ENCODE measurements at places on chromosomes 2 and 18. TPM values are rescaled to one million over a fixed set of nuclear protein-coding genes. Genes with fewer than 3 reads are reported as not detected.

- no peaks in the 10 kb centered on the region for H3K27me3 ChIP-seq
- H3K36me3 ChIP-seq, result no peaks in the 10 kb centered on the region
- H3K27ac ChIP-seq, result no peak overlapping the region
- H3K4me3 ChIP-seq, result no peak overlapping the region
- no peak for DNase-seq
Measured at GRCh38 chr2:217047631-217048030, 187.8 kb upstream of the TNP1 start.

GRCh38 chr2:122491011-122491410 is 735.6 kb downstream of the TSN start:
- no peak overlapping the region for H3K27ac ChIP-seq
- H3K4me1 ChIP-seq, result no peaks in the 10 kb centered on the region
- no peak overlapping the region for H3K4me3 ChIP-seq
- no peaks in the 10 kb centered on the region for H3K27me3 ChIP-seq
- DNase-seq, result no peak
- H3K36me3 ChIP-seq, result no peaks in the 10 kb centered on the region

Gene KATNAL2
- total RNA-seq, result 5.9 TPM

- H3K4me3 ChIP-seq, result no peak overlapping the region
- H3K4me1 ChIP-seq, result no peaks in the 10 kb centered on the region
- no peaks in the 10 kb centered on the region for H3K27me3 ChIP-seq
- no peak overlapping the region for H3K27ac ChIP-seq
Measured at GRCh38 chr18:31711365-31712172, 27.2 kb upstream of the B4GALT6 start.

Gene TDRD15
- total RNA-seq, result not detected

DNA sequence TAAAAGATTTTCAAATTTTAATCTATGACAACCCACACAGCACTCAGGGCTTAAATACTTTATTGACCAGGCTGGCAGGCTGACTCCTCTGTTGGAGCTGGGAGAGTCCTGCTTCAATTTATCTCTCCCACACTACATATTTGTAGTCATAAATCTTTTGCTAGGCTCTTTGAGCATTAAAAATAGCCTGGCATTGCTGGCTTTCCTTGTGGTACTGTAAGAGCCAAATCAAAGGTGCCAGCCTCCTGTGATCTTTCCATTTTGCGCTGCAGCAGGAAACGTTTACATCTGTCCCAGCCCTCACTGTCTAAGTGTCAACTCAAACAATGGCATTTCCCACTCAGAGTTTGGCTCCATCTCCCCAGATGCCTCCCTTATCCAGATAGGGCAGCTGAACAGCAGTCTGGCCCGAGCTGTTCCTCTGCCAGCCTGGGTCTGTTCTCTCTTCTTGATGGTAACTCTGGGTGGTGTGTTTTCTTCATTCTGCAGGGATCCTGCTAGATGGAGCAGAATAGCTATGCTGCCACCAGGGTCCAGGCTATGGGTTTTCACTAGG is 62.1 kb downstream of the LRRTM1 start:
- no peaks in the 10 kb centered on the region for H3K4me1 ChIP-seq
- DNase-seq, result no peak
- H3K36me3 ChIP-seq, result no peaks in the 10 kb centered on the region
- H3K4me3 ChIP-seq, result no peak overlapping the region
- H3K27ac ChIP-seq, result no peak overlapping the region

Gene SULT1C2
- total RNA-seq, result 2.1 TPM

Gene DTNA
- 14.3 TPM for total RNA-seq

Gene ZSCAN30
- 32.0 TPM for total RNA-seq

Gene EVX2
- not detected for total RNA-seq

Gene DNER
- 0.31 TPM for total RNA-seq
